HuH-7.5 (cell line): ENCODE measurements at places on chromosomes 5 and 9.

GRCh38 chr9:134366223-134367031, 40.2 kb downstream of the RXRA start:
- no peak for DNase-seq

GRCh38 chr5:55226934-55227663, at the start of gene MCIDAS:
TSS of gene MCIDAS (minus strand) at chr5:55227315. CDS start at chr5:55227138, 177 bp downstream.
- DNase-seq, result peak; percentile 77

GRCh38 chr9:36092509-36093215, 43.9 kb upstream of the GLIPR2 start:
- DNase-seq, result no peak

DNA sequence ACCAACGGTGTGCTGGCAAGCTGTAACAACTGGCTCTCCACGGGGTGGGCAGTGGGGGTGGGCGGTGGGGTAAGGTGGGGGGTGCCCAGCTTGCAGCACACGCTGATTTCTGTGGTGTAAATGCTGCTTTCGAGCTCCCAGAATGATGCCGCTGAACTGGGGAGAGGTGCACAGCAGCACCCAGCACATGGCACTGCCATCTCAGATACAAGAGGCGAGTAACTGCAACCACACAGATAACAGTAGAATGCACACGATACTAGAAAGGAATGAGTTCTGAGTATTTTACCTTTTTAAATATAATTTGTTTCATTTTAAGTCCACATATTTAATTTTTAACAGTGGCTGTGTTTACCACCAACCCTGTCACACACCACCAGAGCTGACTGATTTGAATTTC, 87.9 kb downstream of the SEMA4D start:
- DNase-seq, result no peak

- DNase-seq, result no peak
Measured at GRCh38 chr5:41754857-41755256, 115.4 kb downstream of the OXCT1 start.

DNA sequence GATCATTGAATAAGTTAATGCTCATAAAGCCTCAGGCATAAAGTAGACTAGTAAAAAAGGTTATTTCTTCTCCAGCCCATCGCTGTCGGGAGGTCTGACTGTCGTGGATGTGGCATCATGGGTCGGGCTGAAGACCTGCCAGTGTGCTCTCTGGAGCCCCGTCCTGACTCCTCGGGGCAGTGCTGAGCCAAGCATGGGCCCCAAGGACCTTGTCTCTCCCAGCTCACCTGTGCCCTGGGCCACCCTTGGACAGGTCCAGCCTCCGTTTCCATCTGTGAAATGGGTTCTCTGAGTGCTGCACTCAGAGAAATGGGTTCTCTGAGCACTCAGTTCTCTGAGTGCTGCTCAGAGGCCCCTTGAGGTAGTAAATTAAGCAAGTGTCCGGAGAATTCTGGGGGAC, 269.0 kb downstream of the GADD45G start:
- no peak for DNase-seq

- no peak for DNase-seq
Measured at GRCh38 chr5:64299805-64300204, 134.2 kb downstream of the RNF180 start.
